ENCODE measurements at places on chromosomes 5 and 9.

GRCh38 chr9:89690334-89690912 lies 85.6 kb downstream of the GADD45G start:
- DNase-seq, result no peak

- peak; percentile 24 for DNase-seq
Measured at GRCh38 chr9:34190996-34191892, 12.4 kb downstream of the UBAP1 start.

- no peak for DNase-seq
Measured at GRCh38 chr5:87127426-87127825, 140.3 kb upstream of the RASA1 start.

- no peak for DNase-seq
Measured at GRCh38 chr9:103680581-103680980, 413.5 kb upstream of the SMC2 start.

- no peak for DNase-seq
Measured at GRCh38 chr5:8394965-8395364, 526.0 kb downstream of the MTRR start.

DNA sequence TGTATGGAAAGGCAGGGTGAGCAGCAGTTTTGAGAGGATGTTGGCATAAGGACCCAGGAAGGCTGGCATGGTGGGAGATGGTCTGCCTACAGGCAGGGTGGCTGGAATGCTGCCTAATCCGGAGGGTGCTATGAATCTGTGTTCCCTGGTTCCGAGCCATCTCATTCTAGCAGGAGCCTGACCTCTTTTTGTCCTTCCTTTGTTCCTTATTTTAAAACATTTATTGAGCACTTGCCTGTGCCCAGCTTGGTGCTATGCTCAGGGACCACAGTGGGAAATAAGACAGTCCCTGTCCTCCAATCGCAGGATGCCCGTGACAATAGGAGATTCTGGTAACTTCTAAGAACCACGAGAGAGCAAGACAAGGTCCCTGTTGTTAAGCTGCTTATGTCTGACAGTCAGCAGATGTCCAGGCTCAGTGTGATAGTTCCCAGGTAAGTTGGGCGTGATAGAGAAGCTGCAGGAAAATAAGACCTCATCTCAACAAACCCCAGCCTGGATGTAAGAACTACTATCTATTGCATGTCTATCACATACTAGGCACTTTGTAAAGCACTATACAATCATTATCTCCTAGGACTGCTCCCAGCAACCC lies 9.1 kb upstream of the ZBTB34 start:
- DNase-seq, result no peak

DNA sequence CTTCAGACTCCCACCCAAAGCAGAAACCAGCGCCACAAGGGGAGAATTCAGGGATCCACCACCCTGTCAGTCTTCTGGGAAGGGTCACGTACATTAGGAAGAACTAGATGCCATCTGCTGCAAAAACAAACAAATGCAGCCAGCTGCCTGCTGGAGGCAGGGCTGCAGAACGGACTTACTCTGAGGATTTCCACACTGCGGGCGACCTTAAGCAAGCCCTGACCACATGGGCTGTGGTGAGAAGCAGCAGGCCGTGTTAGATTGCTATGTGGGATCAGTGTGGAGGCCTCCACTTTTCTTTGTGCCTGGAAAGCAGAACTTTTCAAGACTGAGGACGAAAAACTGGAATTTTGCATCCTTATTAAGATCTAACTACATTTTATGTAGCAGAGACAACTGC lies 13.4 kb upstream of the LTC4S start:
- no peak for DNase-seq

- DNase-seq, result no peak
Measured at GRCh38 chr5:142952229-142952628, 182.1 kb downstream of the ARHGAP26 start.

DNA sequence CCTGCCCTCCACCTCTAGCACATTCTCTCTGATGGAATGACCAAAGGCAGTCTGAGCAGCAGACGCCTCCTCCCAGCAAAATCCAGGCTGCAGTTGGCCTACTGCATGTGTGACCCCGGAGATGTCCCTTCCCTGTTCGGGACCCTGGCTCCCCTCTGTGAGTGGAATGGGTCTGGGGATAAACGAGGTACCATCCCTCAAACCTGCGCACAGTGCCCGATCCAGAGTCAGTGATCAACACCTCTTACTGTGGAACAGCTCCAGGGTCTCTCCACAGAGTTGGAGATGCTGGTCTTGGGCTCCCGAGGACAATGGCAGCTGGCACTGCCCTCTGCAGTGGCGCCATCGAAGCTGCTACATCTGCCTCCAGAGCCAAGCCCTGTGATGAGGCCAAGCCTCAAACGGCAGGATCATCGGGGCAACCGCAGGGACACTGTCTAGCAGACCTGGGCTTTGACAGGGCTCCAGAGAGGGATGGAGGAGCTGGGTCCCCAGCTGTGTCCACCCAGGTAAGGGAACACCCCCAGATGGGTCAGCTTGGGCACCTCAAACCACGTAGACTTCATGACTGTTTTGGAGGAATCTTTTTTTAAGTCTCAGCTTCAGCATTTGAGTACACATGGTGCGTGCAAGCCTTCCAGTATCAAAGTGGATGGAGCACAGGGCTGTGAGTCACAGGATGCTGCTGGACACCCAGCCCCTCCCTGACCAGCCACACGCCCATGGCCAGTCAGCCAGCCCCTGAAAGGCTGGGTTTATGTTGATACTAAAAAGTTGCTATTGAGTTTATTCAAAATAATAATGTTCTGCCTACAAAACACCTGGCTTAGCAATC lies 13.0 kb downstream of the MED10 start:
- no peak for DNase-seq

GRCh38 chr5:127832067-127832466 lies 128.9 kb downstream of the CCDC192 start:
- DNase-seq, result no peak

GRCh38 chr9:91180240-91180929 lies 181.3 kb downstream of the AUH start:
- no peak for DNase-seq

DNA sequence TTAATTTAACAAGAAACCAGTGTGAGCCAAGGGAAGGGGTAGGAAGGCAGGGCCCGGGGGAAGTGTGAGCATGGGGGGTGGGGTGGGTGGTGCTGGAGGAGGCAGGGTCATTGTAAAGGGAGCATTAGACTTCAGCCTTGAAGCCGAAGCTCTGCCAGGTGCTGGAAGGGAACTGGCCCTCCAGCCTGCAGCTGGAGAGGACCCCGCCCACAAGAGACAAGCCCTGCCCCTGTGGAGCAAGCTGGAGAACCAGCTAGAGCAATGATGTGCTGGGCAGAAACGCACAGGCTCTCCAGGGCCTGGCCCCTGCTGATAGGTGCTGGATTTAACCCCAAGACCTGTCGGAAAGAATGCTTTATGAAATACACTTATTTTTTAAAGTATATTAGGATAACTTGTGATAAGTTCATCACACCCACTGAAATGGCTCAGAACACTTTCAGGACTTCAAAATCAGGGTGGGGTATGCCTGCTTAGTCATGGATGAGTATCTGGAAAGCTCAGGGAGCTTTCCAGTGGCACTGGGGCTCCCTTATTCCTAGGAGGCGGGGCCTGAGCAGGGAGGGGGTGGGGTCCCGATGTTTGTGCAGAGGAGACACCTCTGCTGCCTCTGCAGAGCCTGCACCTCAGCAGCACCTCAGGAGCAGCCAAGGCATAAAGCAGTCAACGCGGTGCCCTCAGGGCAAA lies 27.1 kb downstream of the UBE2QL1 start:
- DNase-seq, result no peak

GRCh38 chr5:120684749-120685415 lies 220.8 kb downstream of the PRR16 start:
- peak; percentile 8 for DNase-seq

GRCh38 chr5:3122985-3123762 lies 371.7 kb upstream of the IRX2 start:
- no peak for DNase-seq

- no peak for DNase-seq
Measured at GRCh38 chr9:27496135-27496504, 28.0 kb upstream of the IFNK start.

GRCh38 chr5:14809369-14810155 lies 62.0 kb downstream of the ANKH start:
- DNase-seq, result no peak

DNA sequence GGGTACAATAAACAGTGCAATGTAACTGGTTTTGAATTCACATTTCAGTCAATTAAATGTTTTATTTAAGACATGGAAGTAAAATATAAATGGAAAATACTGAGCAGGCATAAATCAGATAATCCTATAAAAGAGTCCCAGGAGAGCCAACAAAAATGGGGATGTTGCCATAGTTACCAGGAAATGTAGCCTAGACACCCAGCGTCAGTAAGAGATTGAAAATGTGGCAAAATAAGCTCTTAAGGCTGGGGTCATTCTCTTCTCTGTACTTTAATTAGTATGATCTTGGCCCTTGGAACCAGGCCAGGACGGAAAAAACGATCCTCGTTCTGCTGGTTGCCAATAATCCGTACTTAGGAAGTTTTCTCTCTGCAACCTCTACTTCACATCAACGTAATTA lies 18.9 kb upstream of the RASEF start:
- peak; percentile 41 for DNase-seq

DNA sequence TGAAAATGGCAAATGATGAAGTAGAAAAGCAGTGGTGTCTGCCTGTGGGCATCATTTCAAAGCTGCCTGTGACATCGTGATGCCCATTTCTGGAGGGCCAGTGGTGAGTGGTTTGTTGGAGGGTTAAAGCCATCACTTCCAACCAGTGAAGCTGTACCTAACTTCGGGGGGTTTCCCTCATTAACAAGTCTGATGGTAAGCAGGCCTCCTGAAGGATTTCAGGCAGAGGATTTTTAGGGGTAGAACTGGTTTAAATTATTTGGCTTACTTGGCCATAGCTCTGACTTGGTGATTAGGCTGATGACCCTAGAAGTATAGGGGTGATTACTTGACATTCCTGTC lies 10.7 kb downstream of the TNFAIP8 start:
- no peak for DNase-seq

GRCh38 chr5:156526081-156526925 lies 199.3 kb downstream of the SGCD start:
- peak; percentile 57 for DNase-seq

GRCh38 chr9:97632248-97632984 lies 752 bp downstream of the TSTD2 start:
- peak; percentile 95 for DNase-seq

DNA sequence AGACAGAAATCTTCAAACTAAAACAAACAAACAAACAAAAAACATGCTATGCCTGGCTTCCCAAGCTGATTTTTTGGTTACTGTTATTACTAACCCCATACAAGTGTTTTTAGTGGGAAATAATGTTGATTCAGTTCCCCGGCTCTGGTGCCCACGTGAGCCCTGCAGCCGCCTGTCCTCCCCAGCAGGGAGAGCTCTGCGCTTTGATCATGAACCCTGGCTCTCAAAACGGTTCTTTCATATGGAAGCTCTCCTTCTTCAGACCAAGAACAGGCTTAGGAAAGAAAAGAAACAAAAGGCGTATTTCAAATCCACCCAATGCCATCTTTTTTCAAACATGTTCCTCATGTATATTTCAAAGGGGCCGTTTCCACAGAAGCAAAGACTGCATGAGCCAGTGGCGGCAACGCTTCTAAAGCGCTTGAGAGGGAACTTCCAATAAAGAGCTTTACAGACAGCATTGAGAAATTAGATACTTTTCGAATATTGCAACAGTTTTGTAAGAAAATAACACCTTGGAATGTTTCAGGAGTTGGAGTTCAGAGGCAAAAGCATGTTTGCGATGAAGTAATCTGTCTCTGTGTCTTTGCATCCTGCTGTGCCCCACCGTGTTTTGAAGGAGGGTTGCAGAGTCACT lies 74.8 kb downstream of the ICE1 start:
- peak; percentile 85 for DNase-seq

DNA sequence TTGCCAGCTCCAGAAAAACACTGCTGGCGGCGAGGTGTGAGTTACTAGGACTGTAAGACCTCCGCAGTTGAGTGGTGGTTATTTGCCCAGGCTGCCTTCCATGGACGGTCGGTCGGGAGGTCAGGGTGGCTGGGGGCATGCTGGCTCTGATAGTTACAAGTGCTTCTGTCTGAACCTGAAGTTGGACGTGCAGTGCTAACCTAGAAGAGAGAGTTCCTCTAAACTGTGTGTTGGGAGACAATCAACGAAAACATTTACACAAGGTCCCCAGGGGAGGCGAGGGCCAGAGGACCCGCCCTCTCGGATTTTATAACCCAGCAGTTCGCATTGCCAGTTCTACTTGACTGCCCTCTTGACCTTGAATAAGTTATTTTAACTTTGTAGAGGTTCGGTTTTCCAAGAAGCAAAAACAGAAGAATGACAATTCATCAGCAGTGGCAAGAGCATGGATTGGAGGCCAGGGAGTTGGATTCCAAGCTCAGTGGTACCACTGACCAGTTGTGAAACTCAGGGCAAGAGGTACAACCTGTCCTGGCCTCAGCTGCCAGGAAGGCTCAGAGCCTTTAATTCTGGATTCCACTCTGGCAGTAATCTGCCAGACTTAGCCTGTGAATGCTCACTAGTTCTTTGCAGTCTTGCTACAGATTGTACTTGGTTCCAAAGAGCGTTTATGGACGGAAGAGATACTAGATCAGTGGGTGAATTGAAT lies 28.7 kb upstream of the PDE8B start:
- no peak for DNase-seq

GRCh38 chr9:90838098-90838497 lies 36.5 kb downstream of the SYK start:
- DNase-seq, result no peak

DNA sequence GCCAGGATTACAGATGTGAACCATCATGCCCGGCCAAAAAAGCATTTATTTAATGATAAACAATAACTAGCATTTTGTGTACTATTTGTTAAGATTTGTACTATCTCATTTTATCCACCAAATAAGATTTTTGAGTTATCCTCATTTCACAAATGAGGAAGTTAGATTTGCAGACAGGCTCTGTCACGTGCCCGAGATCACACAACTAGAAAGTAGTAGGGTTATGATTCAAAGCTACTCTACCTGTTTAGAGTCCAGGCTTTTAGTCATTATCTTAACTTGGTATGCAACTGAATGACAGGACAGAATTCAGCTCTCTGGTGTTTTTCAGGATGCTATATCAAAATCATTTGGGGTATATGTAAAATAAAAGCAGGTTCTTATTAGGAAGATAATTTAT lies 20.5 kb downstream of the RANBP17 start:
- no peak for DNase-seq

DNA sequence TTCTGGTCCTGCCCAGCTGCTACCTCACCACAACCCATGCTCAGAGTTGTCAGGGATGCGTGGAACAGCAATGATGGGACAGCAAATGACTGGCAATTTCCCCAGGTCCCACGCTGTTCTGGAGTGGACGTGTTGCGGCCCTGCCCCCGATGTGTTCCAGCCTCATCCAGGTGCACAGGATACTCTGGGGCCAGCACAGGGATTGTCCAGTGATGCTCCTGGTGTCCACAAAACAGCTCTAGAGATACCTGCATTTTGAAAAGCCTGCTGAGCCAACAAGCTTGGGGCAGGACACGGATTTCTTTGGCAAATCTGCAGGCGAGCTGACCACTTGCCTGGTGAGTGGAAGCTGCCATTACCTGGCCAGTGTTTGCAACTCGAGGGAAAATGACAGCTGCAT lies 88.7 kb downstream of the ANKRD33B start:
- DNase-seq, result no peak

- no peak for DNase-seq
Measured at GRCh38 chr9:93590609-93591234, 14.3 kb downstream of the PHF2 start.

- peak; percentile 84 for DNase-seq
Measured at GRCh38 chr5:133360693-133361472, 251.5 kb downstream of the FSTL4 start.

GRCh38 chr5:77163453-77163852 lies 47.0 kb upstream of the PDE8B start:
- no peak for DNase-seq
